ELR (cell line): ENCODE measurements at places on chromosomes 7 and 10.

- peak; percentile 8 for DNase-seq
These were observed 392.1 kb upstream of the PODXL start for GRCh38 chr7:131948434-131949053.

DNA sequence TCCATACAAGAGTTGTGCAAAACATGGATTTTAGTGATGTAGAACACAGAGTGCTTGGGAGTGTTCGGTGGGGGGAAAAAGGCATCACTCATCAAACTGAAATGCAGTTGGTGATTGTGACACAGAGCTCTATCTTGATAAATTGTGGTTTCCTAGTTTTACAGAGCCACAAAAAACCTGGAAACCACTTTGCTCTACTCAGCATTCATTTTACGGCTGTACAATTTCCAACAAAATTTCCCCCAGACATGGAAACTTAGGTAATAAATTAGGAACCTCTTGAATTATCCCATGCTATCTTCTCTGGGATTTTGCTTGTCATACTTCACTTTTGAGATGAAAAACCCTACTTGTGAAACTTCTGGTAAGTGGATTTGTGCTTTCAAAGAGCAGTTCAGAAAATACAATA lies 614.9 kb upstream of the FZD8 start:
- DNase-seq: peak; percentile 30

DNA sequence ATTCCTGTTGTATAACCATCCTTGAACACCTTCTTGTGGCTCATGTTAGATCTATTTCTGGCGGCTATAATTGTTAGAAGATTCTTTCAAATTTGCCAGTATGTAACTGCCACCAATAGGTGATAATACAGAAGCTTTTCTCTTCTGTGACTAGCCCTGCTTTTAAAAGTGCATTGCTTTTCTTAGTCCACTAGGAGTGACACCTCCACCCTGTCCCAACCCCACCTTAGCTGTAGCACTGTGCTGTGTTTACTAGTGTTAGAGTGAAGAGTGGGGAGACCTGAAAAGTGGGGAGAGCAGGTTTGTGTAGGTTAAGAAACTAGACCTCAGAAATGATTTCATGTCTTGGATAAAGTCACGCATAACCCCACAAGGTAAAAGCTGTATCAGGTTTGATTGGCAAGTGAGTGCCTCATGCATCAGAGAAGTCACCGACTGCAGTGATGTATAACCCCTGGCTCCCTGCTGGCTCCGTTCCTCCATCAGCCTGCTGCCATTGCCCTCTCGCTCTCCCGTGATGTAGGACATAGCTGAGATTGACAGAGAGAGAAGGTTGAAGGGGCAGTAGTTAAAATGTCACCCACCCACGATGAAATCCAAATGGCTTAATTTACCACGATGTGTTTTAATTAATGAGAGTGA lies 12.5 kb downstream of the NPVF start:
- DNase-seq: peak; percentile 8

GRCh38 chr10:48547981-48548380 lies 56.9 kb downstream of the ARHGAP22 start:
- no peak for DNase-seq

- no peak for DNase-seq
These were observed 138.1 kb downstream of the ADAM22 start for GRCh38 chr7:88071994-88072714.
